ENCODE measurements at places on chromosomes 4 and X.

- no peak for DNase-seq
Measured at GRCh38 chr4:99148550-99148949, 4.5 kb upstream of the ADH4 start.

GRCh38 chr4:21242163-21242562 lies 541.9 kb downstream of the PACRGL start:
- no peak for DNase-seq

GRCh38 chr4:113618205-113618604 lies 143.3 kb downstream of the CAMK2D start:
- DNase-seq, result no peak

DNA sequence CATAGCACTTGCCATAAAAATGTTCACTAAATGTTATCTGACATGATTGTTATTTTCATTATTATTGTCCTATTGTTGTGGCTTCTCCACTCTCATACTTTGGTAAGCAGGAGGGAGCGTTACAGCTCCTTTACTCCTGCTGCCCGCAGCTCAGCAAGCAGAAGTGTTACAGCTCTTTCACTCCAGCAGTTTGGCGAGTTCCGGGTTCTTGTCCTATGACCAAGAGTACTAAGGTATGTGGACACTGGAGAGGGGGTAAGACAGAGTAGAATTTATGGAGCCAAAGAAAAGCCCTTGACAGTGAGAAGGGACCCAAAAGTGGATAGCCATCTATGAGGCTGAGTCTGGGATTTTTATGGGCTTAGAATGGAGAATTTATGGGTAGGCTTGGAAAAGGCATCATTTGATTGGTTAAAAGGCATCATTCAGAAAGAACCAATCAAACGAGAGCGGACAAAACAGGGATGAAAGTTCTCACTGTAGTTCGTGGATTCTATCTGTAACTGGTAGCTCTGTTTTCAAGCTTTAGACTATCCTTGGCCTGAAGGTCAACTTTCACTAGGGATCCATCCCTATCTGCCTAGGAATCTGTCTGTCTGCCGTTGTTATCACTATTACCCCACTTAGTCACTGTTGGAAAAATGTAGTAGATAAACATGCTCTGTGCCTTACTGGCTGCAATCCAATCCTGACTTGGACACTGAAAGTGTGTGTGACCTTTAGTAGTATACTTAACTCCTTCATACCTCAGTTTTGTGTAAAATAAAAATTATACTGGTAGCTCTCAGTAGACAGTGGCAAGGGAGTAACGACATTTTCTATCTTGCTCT lies 545.6 kb upstream of the LCORL start:
- DNase-seq, result no peak

DNA sequence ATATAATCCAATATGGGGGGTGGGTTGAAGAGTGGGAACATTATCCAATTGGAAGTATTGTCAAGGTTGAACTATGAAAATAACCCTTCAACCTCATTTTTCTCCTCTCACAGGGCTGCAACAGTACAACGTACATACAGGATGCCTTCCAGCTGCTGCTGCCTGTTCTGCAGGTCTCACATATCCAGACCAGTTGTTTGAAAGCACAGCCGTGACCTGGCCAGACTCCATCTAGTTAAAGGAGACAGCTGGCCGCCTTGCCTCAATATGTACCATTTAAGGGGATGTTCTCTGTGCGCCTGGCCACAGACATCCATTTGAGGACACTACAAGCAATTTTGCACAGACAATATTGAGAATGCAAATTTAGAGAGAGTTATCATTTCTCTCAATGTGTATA lies 75.7 kb downstream of the FAM114A1 start:
- DNase-seq, result no peak

GRCh38 chrX:68652326-68653170 lies 5.1 kb downstream of the STARD8 start:
- no peak for DNase-seq

DNA sequence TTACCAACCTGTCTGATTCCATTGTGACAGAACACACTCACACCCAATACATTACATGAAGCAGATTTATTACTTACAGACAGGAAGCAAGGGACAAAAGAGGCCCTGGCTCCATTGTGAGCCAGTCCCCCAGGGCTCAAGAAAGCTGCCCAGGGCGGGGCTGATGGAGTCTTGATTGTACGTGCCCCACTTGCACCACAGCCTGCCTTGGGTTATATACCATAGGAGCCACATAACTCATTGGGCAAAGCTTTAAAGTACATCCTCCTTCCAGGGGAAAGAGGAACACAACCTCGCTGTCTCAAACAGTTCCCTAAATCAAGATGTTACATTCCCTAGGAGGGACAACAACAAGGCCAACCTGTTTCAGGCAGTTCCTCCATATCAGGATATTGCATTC lies 3.4 kb upstream of the ZRSR2 start:
- DNase-seq, result no peak

- no peak for DNase-seq
Measured at GRCh38 chr4:41214825-41215146, 444 bp upstream of the APBB2 start.

DNA sequence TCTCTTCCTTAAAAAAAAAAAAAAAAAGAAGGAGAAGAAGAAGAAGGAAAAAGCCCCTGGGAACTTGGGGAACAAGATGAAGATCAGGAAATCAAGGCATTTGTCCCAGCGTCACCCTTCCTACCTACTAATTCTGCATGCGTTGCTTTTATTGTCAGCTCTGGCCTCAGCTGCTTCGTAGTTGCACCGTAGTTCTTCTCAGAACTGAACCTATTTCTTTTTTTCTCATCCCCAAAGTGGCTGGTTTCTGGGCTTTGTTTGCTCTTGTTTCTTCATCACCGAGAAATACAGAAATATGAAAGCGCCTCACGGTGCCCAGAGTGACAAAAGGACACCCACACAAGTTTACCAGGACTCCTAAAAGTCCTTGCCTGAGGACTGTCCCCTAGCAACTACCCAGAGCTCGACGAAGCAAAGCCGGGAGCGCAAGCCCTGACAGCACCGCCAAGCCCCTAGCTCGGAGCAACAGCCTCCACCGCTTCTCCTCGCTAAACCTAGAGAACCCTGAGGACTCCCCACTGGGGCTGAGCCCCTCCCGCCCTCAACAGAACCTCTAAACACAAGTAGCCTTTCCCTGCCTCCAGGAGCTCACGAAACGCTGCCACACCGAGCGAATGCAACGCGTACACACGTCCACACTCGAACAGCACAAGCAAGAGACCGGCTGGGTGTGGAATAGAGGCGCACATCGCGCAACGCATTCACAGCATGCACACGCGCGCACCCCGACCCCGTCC lies 710 bp downstream of the PRKG2 start:
- no peak for DNase-seq

DNA sequence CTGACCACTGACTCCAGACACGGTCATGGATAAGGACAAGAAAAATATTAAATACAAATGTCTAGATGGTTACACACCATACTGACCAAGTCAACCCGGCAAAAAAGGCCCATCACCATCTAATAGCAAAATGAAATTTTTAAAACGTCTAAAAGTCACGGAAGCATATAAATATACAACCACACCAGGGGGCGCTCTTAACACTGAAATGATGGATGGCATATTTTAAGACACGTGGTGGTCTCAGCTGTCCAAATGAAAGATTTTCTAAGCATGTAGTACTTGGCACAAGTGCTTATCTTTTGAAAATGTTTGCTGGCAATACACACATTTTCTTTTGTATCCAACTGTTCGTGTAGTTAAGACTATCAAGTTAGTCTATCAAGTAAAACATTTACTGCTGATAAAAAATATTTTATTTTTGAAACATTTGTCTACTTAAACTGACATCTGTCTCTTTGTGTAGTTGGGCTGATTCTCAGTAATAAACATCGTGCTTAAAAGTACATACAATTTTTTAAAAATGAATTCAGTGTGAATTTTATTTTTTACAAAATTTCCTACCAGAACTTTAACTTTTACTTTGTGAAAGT lies 64.6 kb downstream of the COX7B2 start:
- peak; percentile 7 for DNase-seq

GRCh38 chr4:113849771-113850170 lies 88.2 kb upstream of the CAMK2D start:
- no peak for DNase-seq

DNA sequence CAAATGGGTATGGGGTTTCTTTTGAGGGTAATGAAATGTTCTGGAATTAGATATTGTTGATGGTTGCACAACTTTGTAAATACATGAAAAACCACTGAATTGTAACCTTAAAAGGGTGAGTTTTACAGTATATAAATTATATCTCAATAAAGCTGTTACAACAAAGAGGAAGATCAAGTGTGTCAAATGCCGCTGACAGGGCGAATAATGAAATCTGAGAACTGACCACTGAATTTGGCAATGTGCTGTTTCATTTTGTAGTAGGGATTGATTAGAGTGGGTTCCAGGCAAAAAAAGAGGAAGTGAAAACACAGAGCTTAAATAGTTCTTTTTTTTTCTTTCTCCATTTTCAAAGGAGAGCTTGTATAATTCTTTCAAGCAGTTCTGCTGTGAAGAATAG lies 161.1 kb upstream of the NAP1L5 start:
- no peak for DNase-seq

GRCh38 chr4:19575924-19576323 lies 675.8 kb upstream of the SLIT2 start:
- DNase-seq, result no peak

DNA sequence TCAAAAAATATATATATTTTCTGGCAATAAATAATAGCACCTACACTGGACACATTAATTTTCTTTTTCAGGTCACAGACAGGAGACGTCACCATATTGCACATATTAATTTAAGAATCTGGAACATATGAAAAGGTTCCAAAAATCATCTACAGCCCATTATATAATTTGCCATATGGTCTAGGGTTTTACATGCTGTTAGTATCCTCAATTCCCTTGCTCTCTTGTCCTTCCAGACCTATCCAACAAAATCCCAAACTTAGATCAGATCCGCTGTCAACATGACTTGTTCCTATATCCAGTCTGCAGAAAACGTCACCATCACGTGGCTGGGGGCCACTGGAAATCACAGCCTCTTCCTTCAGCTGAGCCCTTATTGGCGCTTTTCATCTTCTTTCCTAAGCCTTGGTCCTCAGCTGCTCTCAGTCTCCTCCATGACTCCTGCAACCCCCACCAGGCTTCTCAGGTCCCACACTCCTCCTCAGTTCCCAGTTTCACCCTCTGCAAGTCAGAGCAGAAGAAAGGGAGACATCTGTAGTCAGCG lies 192.0 kb upstream of the GATB start:
- no peak for DNase-seq

- no peak for DNase-seq
Measured at GRCh38 chr4:180449395-180449956, 1793.7 kb upstream of the TENM3 start.

GRCh38 chr4:153595894-153596601 lies 88.0 kb upstream of the TLR2 start:
- DNase-seq, result no peak

Data from stimulated activated CD4-positive, alpha-beta T cell treated with anti-CD3 and anti-CD28 coated beads, Interleukin-1b, Interleukin-23, amount 100 ng/mL, for 1 hour (primary cell).